Stimulated activated CD4-positive, alpha-beta T cell treated with anti-CD3 and anti-CD28 coated beads, Interleukin-15, amount 100 ng/mL, for 24 hours (primary cell): ENCODE measurements at places on chromosomes 16 and 17.

DNA sequence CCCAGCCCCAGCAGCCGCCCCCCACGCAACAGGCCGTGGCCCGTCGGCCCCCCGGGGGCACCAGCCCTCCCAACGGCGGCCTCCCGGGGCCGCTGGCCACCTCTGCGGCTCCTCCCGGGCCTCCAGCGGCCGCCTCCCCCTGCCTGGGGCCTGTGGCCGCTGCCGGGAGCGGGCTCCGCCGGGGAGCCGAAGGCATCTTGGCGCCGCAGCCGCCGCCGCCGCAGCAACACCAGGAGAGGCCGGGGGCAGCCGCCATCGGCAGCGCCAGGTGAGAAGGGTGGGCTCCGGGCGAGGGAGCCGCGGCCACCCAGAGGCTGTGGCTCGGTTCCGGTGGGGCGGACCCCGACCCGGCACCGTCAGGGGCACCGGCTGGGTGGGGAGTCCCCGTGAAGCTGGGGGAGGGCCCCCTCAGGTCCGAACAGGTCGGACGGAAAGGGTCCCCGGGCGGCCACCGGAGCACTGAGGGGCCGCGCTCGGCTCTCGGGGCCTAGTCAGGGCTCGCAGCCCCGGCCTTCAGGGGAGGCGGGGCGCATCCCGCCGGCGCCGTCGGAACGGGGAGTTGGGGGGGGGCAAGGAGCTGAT, 583 bp downstream of the ATXN2L start:
- no peak for DNase-seq

GRCh38 chr17:41986634-41987033, 20.0 kb downstream of the CNP start:
- no peak for DNase-seq

- DNase-seq, result no peak
These were observed 2.2 kb upstream of the GSDMA start for GRCh38 chr17:39960524-39961041.

DNA sequence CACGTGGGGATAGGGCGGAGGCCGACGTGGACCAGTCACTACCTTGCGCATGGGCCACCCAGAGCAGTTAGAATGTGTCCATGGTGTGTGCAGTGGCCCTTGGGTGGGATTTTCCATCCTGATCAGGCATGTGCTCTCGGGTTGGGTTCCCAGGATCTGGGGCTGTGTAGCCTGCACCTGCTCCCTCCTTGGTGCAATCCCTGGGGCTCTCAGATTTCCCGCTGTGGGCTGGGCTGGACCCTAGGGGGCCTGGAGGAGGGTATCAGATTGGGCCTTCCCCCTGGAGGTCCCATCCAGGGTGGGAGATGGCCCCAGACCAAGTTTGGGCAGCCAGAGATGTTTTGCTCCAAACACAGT, 1.3 kb downstream of the SMTNL2 start:
- no peak for DNase-seq

DNA sequence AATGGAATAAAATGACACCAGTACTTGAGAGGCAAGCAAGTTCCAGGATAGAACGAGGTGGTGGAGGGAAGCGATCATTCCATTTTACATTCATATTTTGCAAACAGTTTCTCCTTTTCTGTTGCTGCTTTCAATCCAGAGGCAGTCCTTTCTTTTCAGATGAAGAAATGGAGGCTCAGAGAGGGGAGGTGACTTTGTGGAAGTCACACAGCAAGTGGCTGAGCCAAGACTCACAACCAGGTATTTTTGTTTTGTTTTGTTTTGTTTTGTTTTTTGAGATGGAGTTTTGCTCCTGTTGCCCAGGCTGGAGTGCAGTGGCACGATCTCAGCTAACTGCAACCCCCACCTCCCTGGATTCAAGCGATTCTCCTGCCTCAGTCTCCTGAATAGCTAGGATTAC, 29.3 kb downstream of the GPR142 start:
- DNase-seq, result no peak
